ENCODE measurements at places on chromosomes 4 and X.

DNA sequence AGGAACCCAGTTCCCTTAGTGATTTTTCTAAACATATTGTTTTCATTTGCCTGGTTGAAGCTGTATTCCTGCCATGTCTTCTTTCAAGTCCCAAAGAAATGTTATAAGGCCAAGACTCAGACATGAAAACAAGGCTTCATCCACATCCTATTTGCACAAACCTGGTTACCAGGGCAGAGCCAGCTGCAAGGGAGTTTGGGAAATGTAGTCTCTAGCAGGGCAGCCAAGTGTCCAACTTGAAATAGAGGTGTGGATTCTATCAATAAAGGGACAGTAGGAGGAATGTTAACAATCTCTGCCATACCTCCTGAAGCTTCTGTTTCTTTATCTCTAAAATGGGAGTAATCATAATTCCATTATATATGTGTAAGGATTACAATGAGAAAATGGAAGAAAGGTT lies 56.6 kb downstream of the INTS12 start:
- no peak for DNase-seq

- DNase-seq, result peak; percentile 44
Measured at GRCh38 chr4:19831644-19832285, 419.9 kb upstream of the SLIT2 start.

GRCh38 chr4:76212851-76213414 lies 691 bp downstream of the SCARB2 start:
- no peak for DNase-seq

DNA sequence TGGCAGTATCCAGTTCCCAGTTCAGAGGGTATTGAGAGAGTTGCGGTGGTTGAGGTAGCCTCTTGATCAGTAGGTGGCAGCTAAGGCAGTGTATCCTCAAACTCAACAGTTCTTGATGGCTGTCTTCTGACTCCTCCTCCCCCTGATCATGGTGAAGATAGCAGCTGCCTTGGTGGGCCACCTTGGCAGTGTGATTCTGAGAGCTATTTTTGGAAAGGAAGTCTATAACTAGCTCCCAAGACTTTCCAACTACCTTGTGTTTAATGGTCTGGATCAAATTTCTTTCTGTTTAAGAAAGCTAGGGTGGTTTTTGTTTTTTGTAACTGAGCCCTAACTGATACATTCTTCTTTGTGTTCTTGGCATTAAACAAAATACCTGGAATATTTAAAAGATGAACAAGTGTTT lies 10.5 kb upstream of the TBC1D19 start:
- peak; percentile 22 for DNase-seq

- no peak for DNase-seq
Measured at GRCh38 chr4:184434501-184435066, 39.8 kb downstream of the IRF2 start.

GRCh38 chr4:71540749-71541269 lies 202.0 kb downstream of the SLC4A4 start:
- peak; percentile 11 for DNase-seq

GRCh38 chr4:2322227-2322626 lies 60.3 kb upstream of the MXD4 start:
- no peak for DNase-seq

GRCh38 chr4:144645631-144646522 lies at the start of gene HHIP:
Gene HHIP, plus strand, starts transcription at chr4:144646156. Its CDS starts 520 bp downstream, at chr4:144646676.
- peak; percentile 53 for DNase-seq

DNA sequence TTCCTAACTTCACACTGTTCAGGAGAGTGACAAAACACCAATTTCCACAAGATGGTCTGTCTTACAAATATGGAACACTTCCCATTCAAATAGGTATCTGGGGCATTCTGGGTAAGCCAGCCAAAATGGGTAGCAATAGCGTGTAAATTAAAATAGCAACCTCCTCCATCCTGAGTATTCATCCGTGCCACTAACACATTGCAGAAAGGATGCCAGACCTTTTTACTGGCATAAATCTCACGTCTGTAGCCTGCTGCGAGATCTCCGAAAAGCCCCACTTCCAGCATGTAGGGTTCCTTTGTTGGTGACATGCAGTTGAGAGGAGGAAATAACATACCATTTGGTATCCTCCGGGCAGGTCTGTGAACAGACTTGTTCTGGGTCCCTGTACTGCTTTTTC lies 52.7 kb upstream of the RAI2 start:
- DNase-seq, result no peak

- no peak for DNase-seq
Measured at GRCh38 chrX:31608638-31609037, 536.8 kb upstream of the FTHL17 start.
